Stimulated activated CD8-positive, alpha-beta memory T cell treated with anti-CD3 and anti-CD28 coated beads, Interleukin-15, amount 100 ng/mL, for 1 hour (primary cell): ENCODE measurements at places on chromosomes 3 and 15.

- no peak for DNase-seq
These were observed 204.6 kb upstream of the NR2F2 start for GRCh38 chr15:96125721-96126415.

GRCh38 chr3:157832588-157832987 lies 273.6 kb downstream of the SHOX2 start:
- no peak for DNase-seq

GRCh38 chr3:42262525-42262924 lies 3.5 kb downstream of the CCK start:
- DNase-seq = no peak

DNA sequence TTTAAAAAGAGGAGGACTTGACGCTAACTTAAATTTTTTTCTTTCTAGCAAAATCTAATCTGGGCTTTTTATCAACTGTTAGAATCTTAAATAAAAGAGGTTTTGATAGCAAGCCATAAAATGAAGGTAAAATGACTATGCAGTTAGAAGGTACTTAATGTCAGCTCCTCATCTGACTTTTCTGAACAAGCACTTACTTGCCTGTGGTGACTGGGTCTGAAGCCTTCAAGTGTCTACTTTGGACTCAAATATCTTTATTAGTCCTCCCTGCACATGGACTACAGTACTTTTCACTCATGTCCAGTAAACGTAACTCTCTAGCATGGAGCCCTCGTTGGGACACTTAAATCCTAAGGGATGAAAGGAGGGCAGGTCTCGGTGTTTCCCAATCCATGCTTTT lies 135.9 kb downstream of the P2RY1 start:
- DNase-seq = no peak

DNA sequence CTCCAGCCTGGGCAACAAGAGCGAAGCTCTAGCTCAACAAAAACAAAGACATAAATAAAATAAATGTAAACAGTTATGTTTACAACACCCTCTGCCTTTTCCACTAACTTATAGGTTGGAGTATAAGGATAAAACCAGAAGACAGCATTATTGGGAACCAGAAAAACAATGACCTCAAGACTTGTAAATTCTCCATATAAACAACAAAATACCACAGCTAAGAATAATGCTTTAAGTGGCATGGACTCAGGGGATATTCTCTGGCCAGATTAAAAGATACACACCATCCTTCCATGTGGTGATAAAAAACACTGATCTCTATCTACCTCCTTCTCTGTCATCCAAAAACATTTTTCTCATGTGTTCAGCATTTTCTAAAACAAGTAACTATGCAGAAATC lies 500.6 kb downstream of the MAGI1 start:
- DNase-seq = no peak

DNA sequence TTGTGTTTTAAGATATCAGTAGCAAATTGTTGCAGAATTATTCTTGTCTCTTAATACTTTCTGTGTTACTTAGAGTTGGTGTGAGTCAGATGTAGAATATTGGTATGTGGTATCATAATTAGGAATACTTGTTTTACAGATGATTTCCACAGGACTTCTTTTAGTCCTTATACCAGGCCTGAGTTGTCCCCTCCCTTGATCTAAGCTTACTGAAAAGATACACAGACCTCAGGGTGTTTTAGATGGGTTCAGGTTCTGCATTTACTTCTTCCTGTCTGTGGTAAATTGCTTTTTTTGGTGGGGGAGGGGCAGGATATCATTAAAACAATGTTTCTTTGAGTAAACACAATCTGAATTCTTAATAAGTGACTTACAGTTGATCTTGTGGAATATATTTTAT lies 14.2 kb downstream of the DZIP3 start:
- DNase-seq = no peak

DNA sequence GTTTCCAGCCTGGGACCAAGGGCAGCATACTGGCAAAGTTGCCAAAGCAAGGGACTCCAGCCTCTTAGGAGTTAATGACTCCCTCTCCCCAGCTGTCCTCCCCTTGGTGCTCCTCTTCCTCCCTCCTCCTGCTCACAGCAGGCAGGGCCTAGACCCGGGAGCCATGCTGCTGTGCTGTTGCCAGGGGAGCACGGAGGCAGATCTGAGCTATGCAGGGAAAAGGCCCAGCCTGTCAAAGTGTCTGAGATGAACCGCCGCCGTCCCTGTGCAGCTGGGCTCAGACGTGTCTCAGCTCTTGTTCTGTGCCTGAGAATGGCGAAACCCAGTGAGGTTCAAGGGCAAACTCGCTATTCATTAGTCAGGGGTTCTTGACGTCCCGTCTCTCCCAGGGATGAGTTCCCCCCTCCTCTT lies 60.8 kb upstream of the POLG start:
- no peak for DNase-seq

DNA sequence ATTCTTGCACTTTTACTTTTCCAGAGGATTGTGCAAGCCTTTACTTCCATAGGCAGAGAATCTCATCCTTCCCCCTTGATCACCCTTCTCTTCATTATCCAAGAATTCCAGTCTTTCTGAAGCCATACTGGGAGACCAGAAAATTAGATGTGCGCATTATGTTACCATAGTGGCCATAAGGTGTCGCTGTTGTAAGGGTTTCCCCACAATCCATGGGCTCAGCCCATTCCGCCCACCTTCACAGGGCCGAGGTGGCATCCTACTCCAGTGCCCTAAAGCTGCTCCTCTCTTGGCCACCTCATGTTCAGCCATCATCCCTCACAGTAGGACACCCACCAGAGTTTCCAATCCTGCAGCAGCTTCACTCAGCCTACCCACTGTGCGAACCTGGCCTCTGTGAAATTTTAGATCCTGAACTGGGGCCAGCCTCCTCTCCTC lies 35.0 kb downstream of the CTSH start:
- no peak for DNase-seq

GRCh38 chr3:36919439-36920160 lies 25.3 kb downstream of the TRANK1 start:
- DNase-seq = no peak

GRCh38 chr15:57284535-57284934 lies 91.8 kb upstream of the CGNL1 start:
- no peak for DNase-seq

DNA sequence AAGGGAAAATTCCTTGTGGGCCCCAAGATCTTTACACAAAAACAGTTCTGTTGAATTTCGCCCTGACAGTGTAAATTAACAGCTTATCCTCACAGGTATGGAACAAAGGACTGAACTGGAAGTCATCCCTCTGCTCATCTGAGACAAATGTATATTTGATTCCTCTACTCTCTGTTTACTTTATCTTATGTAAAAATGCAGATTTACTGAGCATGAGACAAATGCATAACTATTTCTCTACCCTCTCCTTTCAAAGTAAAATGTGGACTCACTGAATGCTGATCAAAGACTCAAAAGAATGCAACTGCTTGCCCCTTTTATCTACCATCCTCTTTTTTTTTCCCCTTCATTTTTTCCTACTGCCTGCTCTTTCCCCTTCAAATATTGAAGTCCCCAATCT lies 98.6 kb upstream of the CRBN start:
- DNase-seq = no peak

GRCh38 chr3:171718493-171719185 lies 91.6 kb downstream of the PLD1 start:
- no peak for DNase-seq

DNA sequence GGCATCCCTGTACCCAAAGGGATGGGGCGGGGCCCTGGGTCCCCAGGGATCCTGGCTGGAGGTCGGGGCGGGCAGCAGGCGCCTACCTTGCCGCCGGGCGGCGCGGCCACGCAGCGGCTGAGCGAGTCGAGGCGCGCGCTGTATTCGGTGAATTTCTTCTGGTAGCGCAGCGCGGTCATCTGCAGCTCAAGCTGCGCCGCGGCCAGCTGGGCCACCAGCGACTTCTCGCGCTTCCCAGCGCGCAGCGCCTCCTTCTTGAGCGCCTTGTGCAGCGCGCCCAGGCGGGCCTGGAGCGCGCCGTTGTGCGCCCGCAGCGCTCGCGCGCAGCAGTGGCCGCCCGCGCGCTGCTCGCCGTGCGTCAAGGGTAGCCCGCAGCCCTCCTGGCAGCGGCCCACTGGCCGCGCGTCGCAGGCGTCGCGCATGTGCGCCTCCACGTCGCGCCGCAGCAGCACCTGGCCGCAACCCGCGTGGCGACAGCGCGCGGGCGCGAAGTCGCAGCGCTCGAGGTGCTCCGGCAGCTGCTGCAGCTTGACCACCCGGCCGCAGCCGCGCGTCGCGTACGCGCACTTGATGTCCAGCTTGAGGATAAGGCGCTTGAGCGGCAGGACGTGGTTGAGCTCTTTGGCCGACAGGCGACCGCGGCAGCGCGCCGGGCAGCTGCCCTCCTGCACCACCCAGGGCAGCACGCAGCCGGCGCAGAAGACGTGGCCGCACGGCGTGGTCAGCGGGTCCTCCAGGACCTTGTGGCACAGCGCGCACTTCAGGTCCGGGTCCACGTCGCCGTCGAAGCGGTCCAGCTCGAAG lies 522 bp downstream of the PDZRN3 start:
- no peak for DNase-seq

DNA sequence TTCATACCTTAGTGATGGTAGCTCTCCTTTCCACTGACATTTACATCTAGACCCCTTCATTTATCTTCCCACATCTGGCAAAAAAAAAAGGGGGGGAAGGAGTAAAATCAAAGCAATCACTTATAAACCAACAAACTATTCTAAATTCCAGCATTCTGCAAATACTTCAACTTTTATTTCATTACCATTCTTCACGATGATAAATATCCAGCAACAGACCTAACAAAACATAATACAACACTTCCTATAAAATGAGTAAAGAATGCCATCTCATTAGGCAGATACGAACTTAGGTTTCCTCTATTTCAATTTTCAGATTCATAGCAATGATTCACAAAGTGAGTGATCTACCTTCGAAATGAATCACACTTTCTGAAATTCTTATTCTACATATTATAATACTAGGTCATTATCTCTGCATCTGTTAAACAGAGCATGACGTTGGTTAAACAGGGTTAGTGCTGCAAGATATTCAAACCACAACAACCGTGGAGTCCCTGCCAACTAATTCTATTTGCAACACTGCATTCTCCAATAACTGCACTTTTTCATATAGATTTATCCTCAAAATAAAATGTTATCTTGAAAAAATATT lies at the start of gene LRRFIP2:
LRRFIP2 (minus strand) TSS at position 51 of the 595 bp plus-strand sequence. CDS start 25,599 bp downstream, outside the sequence.
- DNase-seq = no peak
